ENCODE measurements at places on chromosomes 1 and 21. TPM values are rescaled to one million over a fixed set of nuclear protein-coding genes. Genes with fewer than 3 reads are reported as not detected.

DNA sequence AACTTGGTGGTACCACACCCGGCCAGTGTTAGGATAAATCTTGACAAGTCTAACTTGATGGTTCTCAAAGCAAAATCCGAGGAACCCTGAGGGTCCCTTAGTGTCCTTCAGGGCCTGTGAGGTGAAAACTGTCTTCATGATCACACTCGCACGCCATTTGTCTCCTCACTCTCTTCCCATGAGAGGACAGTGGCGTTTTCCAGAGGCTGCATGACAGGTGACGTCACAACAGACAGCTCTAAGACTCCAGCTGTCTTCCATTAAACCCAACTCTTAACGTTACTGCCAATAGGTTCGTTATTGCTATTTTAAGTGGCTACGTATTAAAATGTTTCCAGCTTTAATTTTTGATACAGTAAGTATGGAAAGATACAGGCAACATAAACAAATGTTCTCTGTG is 13.8 kb downstream of the CFAP74 start:
- no peak for DNase-seq

Gene LDLRAD1
- total RNA-seq = not detected

Gene TMEM54
- 5.3 TPM for total RNA-seq

DNA sequence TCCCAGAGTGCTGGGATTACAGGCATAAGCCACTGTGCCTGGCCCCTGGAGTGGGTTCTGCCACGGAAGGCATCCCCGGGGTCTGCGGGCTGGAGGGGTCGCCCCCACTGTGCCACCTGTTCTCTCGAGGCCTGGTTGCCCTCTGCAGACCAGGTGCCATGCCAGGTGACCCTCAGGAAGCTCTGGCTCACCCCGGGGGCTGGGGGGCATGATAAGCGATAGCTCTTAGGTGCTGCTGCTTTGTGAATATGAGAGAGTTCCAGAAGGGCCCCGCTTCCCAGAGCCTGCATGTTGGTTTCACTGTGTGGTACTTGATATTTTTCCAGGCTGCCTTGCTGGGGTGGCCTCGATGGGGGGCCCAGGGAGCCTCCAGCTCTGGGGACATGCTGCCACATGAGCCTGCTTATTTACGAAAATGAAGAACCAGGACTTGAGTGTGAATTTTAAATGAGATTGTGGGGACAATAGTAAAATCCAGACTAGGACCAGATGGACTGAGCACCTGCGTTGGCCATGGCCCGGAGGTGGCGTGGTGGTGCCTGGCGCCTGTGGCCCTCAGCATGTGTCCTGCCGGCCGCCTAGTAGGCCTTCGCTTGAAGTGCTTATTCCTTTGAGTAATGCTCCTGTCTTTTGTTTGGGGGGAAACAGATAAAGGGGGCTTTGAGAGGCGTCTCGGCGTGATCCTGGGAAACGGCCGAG is 7.3 kb downstream of the SKI start:
- DNase-seq = no peak

Gene COX20
- 71.1 TPM for total RNA-seq

GRCh38 chr1:36448530-36449056 is 1.7 kb downstream of the OSCP1 start:
- no peak for DNase-seq

Gene C4BPA
- total RNA-seq = not detected

Data from occipital lobe (tissue), 3 donors.